Dermis blood vessel endothelial cell (primary cell): ENCODE measurements at places on chromosomes 5 and 9. TPM values are rescaled to one million over a fixed set of nuclear protein-coding genes. Genes with fewer than 3 reads are reported as not detected.

Gene MLANA
- not detected in 2 replicates for total RNA-seq

DNA sequence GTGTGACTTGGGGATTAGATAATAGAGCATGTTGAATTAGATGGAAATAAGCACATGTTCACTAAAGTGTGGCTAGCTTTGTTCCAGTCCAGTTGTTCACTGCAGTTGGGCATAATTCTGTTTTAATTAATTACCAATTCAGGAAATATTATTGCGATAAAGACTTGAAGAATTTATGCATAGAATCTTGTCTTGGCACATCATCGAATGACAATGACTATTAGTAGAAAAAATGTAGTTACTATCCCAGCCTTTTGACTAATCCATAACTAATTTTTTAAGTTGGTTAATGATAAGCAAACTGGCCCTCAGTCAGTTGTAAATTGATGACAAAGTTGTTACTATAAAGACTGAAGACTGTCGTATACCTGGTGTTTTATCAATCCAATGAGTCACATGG lies 10.5 kb downstream of the LNPEP start:
- DNase-seq, result no peak

DNA sequence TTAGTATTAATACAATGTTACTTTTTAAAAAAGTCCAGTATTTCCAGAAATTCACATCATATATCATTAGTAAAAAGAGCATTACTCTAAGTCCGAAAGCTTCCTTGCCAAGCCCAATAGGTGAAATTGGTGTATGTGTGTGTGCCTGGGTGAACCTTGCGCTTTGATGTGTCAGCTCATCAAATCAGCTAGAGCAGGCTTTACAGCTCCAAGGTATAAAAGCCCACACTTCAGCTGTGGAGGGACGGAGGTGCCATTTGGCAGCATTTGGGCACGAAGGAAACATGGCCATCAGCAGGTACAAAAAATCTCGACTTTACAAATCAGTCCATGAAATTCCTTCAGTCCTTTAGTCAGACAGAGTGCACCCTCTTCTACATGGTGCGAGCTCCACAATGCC lies 76.5 kb upstream of the IL7R start:
- no peak for DNase-seq

DNA sequence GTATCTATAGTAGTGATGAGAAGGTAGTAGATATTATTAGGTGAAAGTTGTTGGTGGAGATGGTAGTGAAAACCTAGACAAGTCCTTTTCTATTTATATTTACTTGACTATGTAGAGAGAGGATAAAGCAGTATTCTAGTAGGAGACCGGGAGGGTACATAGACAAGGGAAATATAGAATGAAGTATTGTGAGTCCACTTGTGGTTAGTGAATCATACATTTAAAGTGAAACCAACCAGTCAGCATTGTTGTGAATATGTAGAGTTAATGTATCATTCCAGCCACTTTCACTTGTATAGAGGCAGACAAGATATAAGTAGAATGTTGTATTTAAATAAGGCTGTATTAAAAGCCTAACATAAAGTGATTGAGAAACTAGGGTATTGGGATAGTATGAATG lies 1711.3 kb upstream of the ACO1 start:
- DNase-seq, result no peak

- DNase-seq, result no peak
Observed at GRCh38 chr5:19247302-19247701, 740.7 kb downstream of the CDH18 start.

- DNase-seq, result no peak
Observed at GRCh38 chr9:136572003-136572827, 26.4 kb upstream of the NOTCH1 start.

- peak; percentile 96 for DNase-seq
Observed at GRCh38 chr9:130860458-130861316, 25.6 kb downstream of the ABL1 start.

DNA sequence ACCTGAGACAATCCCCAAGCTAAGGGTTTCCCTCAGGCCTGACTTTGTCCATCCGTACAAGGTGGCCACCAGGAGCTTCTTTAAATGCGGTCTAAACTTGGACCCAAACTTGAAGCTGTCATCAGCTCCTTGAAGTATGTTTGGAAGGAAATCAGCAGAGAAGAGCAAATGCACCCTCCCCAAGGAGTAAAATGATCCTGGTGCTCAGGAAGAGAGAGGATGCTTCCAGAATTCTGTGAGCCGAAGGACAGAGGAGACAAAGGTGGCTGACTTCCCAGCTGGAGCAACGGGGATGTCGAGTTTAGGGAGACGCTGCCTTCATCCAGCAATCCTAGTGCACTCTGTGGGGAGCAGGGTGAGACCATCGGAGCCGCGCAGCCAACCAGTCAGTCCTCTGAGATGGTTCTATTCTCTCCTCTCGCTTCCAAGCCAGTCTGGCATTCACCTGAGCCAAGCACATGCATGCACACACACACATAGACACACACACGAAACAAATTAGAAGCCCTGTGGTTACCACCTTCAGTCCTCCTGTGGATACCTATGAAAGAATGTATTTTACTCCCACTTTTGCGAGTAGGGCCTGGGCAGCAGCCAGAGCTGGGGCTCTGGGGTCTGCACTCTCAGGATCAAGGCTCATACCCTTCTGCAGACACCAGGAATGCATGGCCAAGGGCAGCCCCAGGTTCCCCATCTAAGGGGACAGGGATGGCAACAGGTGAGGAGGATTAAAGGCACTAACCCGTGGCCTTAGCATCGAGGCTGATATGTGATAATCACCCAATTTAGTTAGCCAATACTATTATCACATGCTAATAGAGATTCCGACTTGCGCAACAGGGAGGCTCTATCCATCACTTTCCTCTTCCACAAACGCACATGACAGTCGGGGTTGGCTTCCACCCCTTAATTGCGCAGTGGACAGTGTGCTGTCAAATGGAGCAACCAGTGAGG lies 75.8 kb downstream of the GTF3C4 start:
- DNase-seq, result no peak

GRCh38 chr9:948497-948896 lies 28.0 kb upstream of the DMRT3 start:
- DNase-seq, result no peak

DNA sequence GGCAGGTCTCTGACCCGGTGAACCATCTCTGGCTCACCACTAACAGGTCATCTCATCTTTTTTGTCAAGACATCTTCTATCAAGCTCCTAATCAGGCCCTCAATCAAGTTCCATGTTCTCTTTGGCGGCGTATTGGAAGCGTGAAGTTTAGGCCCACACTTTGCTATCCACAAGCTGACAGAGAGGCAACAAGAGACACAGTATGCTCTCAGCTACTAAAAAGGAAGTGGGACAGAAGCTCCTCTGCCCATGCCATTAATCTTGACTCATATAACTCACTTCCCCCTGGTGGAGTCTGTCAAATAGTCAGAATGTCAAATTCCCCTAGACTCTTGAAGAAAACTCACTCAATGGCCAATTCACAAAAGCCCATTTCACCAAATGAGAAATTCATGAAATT lies 77.6 kb upstream of the TMC1 start:
- peak; percentile 10 for DNase-seq

- DNase-seq, result no peak
Observed at GRCh38 chr5:2588850-2589501, 162.5 kb downstream of the IRX2 start.

Gene STKLD1
- 0.47 and 1.2 TPM in 2 replicates for total RNA-seq

GRCh38 chr5:66974256-66974655 lies 222.3 kb downstream of the CD180 start:
- DNase-seq, result no peak

DNA sequence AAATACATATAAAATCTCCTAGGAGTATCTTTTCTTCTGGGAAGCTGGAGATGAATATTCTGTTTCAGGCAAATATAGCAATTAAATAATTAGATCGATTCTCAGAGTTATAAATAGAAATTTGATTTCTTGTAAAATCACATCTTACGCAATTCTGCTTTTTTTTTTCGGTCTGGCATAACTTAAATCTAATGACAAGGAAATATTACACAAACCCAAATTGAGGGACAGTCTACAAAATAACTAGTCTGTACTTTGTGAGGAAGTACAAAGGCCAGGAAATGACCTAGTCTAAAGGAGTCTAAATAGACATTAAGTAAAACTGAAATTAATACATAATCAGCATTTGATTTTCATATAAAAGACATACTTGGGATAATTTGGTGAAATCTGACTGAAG lies 133.3 kb downstream of the KIAA0825 start:
- DNase-seq, result no peak

Gene SPINK7
- not detected in 2 replicates for total RNA-seq

- no peak for DNase-seq
Observed at GRCh38 chr9:133546287-133546680, 11.8 kb downstream of the ADAMTSL2 start.

Gene ACOT12
- 0.37 TPM in 1 of 2 replicates, not detected in the other for total RNA-seq

DNA sequence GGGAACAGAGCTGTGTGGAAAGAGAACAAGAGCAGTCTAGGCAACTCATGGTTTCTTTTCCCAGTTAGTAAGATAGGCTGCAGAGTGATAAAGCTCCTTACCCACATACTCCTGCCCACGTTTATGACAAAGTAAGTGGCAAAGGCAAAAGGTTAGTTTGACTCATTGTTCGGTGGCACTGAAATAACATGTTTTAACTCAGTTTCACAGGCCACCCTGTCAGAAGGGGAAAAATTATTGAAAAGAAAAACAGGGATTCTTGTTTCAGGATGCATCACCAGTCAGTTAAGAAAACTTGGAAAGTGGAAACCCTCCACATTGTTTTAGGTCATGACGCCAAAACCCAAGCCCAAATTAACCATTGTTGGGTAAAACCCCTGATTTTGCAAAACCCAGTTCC lies 22.3 kb upstream of the DAB2 start:
- no peak for DNase-seq

Gene AK6
- total RNA-seq, result 21.3 and 52.0 TPM in 2 replicates

Gene GPR151
- total RNA-seq, result not detected in 2 replicates
